GM19239 (cell line): ENCODE measurements at places on chromosomes 1 and 21.

- peak; percentile 72 for DNase-seq
These were observed at the start of gene ZNF644 for GRCh38 chr1:91021686-91022517. TSS of gene ZNF644 (minus strand) at chr1:91022035. CDS start at chr1:90982353, 39,682 bp downstream.

DNA sequence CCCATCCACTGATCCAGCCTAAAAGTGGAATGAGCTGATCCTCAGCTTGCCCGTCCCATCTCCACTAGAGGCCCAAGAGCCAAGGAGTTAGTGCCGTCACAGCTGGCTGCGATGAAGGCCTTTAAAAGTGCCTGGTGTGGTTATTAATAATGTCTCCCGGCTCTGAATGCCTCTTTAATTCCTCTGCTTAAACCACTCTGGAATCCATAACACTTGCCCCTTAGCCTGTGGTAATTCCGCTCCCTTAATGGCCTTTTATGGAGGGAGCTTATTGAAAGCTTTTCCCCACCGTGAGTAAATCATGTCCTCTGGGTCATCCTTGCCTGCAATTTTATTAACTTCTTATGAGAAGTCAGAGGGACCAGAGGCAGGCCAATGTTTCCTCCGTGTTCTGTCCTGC lies 55.4 kb downstream of the UBIAD1 start:
- DNase-seq: no peak

DNA sequence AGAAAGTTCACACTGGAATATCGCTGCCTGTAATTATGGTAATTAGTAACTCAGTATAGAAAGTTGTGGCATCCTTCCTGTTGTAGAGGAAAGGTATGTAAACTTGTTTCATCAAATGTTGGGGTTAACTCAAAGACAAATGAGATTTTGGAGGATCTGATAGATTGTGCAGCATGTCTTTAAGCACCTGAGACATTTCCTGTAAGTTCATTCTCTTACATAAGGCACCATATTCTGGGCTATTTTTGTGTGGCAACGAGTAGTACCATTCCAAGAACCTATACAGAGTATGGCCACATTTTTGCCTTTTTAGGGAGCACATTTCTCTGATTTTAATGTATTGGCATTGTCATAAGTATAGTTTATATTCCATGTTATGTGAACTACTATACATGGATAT lies 88.8 kb downstream of the CDC14A start:
- no peak for DNase-seq

DNA sequence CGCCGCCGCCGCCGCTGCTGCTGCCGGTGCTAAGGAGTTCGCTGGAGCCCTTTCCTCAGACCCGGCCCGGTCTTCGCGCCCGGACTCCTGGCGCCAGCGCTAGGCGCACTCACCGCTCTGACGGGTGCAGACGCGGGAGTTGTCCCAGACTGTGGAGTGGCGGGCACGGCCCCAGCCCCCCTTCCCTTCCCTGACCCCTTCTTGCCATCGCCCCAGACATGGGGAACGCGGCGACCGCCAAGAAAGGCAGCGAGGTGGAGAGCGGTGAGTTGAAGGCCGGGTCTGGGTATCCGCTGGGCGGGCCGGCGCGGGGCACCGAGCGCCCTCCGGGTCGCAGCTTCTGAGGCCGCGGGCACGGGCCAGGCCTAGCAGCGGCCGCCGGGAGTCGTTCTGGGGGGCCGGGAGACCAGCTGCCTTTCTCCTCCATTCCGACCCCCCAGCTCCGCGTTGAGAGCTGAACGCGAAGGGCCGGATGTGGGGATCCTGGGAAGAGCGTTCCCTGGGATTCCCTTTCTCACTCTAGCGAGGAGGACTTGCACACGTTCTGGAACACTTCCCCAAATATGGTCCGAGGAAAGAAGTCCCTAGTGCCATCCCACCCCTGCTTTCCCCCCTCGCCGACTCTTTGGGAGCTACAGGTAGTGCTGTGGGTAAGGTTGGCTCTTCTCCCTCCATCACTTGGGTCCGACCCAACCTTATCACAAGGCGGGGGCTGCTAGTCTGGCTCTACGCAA lies 65.8 kb upstream of the PRKACB start:
- DNase-seq: peak; percentile 14

- DNase-seq: no peak
These were observed 73.0 kb downstream of the NGF start for GRCh38 chr1:115265099-115265498.

DNA sequence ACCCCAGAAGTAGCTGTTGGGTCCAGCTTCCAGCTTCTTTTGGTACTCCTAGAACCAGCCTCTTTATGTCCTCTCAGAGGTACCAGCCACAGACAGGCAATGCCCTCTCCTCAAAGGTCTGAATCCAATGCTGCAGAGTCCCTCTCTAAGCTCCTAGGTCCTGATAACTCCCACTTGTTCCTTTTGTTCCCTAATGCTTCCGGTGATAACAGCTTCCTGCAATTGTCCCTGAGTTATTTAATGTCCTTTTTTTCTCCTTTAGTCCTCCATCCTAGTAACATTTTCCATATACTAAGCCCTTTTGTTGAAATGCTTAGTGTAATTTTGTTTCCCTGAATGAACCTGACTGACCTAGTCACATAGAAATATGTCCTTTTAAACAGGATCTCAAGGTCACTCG lies 201.7 kb upstream of the BEND5 start:
- no peak for DNase-seq

DNA sequence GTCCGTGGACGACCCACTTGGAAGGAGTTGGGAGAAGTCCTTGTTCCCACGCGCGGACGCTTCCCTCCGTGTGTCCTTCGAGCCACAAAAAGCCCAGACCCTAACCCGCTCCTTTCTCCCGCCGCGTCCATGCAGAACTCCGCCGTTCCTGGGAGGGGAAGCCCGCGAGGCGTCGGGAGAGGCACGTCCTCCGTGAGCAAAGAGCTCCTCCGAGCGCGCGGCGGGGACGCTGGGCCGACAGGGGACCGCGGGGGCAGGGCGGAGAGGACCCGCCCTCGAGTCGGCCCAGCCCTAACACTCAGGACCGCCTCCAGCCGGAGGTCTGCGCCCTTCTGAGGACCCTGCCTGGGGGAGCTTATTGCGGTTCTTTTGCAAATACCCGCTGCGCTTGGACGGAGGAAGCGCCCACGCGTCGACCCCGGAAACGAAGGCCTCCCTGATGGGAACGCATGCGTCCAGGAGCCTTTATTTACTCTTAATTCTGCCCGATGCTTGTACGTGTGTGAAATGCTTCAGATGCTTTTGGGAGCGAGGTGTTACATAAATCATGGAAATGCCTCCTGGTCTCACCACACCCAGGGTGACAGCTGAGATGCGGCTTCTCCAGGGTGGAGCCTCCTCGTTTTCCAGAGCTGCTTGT lies 32.4 kb downstream of the PRMT2 start:
- no peak for DNase-seq

GRCh38 chr1:32772281-32773017 lies 44.7 kb downstream of the YARS1 start:
- no peak for DNase-seq
